BJ (cell line): ENCODE measurements at places on chromosomes 11 and 22.

DNA sequence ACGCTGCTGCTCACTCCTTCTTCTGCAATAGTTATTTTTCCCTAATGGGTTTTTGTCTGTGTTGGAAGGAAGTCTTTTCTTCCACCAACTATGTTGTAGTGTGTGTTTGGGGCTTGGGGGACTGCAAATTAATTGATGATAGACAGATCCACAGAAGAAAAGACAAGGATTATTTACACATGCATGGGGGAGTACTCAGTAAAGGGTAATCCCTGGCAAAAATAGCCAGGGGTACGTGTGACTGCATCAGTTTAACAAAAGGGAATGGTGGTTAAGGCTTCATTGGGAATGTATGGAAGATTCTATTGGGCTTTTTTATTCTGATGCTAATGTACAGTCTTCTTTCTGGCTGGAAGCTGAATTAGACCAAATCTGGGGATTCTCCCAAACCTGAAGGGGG lies 20.2 kb upstream of the FEZ1 start:
- no peak for DNase-seq

DNA sequence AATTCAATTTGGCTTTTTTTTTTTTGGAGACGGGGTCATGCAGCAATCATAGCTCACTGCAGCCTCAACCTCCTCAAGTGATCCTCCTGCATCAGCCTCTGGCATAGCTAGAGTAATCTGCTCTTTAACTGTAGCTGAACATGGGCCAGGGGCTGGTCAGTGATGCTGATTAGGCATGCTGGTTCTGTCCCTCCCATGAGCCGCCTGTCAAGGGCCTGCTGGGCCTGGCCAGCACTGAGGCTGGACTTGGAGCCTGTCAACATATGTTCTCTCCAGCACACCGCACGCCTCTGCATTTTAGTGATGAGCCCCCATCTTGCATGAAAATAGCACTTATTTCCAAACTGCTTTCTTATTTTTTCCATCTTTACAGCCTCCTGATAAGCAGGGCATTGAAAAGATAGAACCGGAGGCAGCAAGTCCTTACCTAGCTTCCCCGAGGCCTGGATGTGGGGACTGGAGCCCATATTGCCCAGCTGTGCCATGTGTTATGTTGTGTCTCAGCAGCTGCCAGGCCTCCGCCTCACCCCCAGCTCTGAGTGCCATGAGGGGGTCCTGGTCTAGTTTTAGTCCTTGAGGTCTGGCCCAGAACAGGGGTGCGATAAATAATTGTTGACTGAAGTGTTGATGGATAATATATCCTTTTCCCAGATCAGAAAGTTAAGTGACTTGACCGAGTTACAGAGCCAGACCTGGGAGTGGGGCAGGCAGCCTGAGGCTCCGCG lies 80.0 kb downstream of the CTTN start:
- DNase-seq = no peak

- DNase-seq = no peak
Observed at GRCh38 chr11:101127197-101127698, 2.4 kb downstream of the PGR start.

- no peak for DNase-seq
Observed at GRCh38 chr11:118915396-118915795, 10.3 kb downstream of the BCL9L start.

- no peak for DNase-seq
Observed at GRCh38 chr11:102320679-102321078, 3.4 kb downstream of the BIRC3 start.

DNA sequence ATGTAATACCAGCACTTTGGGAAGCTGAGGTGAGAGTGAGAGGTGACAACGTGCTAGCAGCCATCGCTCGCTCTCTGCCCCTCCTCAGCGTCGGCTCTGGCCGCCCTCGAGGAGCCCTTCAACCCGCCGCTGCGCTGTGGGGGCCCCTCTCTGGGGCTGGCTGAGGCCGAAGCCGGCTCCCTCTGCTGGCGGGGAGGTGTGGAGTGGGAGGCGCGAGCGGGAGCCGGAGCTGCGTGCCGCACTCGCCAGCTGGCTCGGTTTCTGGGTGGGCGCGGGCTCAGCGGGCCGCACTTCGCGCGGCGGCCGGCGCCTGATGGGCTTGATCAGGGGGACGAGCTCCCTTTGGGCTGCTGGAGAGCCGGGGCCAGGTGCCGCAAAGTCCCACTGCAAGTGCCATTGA lies 98.9 kb upstream of the UBASH3B start:
- DNase-seq = no peak
